Renal pelvis (tissue), 12 donors: ENCODE measurements at places on chromosomes 7 and 10. TPM values are rescaled to one million over a fixed set of nuclear protein-coding genes. Genes with fewer than 3 reads are reported as not detected.

DNA sequence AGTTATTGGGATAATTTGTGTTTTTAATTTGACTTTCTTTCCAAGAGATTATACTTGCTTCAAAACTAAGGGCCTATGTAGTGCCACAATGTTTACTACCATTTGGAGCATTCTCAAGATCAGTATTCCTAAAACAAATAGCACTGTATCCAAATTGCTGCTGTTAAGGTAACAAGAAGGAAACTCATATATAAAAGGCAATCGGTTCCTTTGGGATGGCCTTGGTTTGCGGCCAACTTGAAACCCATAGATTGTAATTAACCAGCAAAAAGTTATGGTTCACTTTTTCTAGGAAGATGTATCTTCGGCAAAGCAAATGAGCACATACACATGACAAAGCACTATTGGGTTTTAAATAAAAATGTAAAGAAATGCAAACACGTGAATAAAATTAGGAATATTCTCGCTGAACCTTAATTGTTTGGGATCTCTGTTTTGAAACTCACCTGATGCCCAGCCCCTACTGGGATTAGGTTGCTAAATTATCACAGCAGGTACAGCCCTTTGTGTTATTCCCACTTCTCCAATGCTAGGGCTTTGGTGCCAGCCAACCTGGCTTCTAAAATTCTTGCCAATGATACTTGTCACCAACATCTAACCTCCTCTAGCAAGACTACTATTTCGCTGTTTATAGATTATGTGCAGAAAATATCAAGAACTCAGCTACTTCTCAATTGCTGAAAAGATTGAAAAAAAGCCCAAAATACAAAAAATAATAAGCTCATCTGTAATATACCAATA is 16.0 kb downstream of the CDNF start:
- no peak for DNase-seq

- DNase-seq, result peak; percentile 88
Observed at GRCh38 chr10:124701435-124701834, 42.7 kb downstream of the FAM53B start.

DNA sequence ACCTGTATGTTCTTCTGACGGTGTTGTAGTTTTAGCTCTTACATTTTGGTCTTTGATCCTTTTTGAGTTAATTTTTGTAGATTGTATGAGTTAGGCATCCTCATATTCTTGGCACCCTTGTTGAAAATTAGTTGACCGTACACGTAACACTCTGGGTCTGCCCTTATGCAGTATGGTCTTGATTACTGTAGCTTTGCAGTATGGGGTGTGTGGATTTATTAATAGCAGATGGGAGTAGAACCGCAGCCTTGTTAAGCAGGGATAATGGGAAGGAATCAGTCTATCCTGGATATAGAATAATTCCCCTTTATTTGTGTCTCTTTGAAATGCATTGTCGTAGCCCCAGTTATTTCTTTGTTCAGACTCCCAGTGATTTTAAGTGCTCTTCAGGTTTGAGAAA is 95.5 kb downstream of the UBE3C start:
- DNase-seq, result no peak

GRCh38 chr7:137235434-137235833 is 108.1 kb downstream of the PTN start:
- no peak for DNase-seq

DNA sequence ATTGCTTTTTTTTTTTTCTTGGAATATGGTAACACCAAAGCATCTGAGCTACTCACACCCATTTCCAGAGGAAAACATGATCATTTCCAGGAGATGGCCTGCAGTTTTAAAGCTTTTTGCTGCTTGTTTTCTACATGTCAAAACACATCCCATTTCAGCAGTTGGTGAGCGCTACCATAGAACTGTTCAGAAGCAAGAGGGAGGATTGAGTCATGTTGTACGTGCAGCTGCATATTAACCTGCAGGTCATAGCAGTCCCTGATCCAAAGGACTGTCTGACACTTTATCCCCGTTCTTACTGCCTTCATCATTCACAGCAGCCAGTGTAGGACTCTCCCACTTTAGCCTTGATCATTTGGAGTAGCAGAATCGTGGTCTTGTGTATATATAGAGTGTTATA is 124.6 kb downstream of the AUTS2 start:
- no peak for DNase-seq

GRCh38 chr10:84531396-84531795 is 203.0 kb downstream of the CCSER2 start:
- DNase-seq, result no peak

DNA sequence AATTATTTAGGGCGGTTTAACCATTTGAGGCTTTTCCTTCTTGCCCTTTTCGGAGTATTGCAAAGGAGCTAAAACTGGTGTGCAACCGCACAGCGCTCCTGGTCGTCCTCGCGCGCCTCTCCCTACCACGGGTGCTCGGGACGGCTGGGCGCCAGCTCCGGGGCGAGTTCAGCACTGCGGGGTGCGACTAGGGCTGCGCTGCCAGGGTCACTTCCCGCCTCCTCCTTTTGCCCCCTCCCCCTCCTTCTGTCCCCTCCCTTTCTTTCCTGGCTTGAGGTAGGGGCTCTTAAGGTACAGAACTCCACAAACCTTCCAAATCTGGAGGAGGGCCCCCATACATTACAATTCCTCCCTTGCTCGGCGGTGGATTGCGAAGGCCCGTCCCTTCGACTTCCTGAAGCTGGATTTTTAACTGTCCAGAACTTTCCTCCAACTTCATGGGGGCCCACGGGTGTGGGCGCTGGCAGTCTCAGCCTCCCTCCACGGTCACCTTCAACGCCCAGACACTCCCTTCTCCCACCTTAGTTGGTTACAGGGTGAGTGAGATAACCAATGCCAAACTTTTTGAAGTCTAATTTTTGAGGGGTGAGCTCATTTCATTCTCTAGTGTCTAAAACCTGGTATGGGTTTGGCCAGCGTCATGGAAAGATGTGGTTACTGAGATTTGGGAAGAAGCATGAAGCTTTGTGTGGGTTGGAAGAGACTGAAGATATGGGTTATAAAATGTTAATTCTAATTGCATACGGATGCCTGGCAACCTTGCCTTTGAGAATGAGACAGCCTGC is 3.1 kb downstream of the FZD1 start:
- DNase-seq, result no peak

DNA sequence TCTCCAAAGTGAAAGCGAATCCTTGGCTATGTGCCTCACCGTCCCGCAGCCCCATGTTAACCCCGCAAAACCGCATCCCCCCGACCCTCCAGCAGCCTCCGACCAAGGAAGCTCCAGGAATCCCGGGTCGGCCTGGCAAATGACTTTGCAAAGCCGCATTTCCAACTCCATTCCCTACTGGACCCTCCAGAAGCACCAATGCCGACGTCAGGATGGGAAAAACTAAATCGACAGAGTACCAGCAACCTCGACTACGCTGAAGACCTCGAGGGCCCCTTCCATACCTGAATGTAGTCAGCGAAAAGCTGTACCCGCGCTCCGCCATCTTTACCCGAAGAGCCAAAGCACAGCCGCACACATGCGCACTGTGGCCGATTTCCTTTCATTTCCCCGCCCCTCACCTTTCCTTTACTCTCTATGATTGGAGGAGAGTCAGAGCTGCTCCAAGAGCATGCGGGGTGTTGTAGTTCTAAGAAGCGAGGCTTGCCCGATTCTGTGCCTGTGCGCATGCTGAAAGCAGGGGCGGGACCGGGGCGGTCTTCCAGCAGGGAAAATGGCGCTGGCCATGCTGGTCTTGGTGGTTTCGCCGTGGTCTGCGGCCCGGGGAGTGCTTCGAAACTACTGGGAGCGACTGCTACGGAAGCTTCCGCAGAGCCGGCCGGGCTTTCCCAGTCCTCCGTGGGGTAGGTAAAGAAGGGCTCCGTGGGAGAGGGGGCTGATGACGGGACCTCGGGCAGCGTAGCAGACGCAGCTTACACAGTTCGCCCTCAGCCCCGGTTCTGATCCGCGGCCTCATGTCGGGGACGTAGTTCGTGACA is at the start of the genes MRPL32 and PSMA2:
Gene MRPL32 (plus strand): TSS at position 543 of the 818 bp plus-strand sequence. CDS start 11 bp downstream, at position 554.
Gene PSMA2 (minus strand): TSS at position 341 of the 818 bp plus-strand sequence. CDS start 16 bp downstream, at position 325.
- DNase-seq, result peak; percentile 98

- peak; percentile 22 for DNase-seq
Observed at GRCh38 chr7:11833431-11833830, 1.4 kb upstream of the THSD7A start.

DNA sequence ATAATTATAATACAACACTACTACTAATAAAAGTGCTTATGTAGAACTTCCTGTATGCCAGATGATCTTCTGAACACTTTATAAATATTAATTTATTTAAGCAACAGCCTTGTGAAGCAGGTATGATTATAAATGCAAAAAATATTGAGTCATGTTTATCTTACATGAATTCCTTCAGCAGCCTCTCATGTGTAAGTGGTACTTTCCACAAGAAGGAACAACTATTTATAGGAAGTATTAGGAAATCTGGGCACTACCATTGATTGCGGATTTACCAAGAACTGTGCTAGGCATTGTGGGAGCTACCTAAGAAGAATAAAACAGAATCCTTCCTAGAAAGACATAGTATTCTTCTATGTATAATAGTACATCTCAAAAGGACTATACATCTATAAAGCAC is 10.7 kb upstream of the STEAP4 start:
- no peak for DNase-seq

GRCh38 chr7:29087840-29088170 is 58.5 kb downstream of the CPVL start:
- peak; percentile 68 for DNase-seq

- DNase-seq, result no peak
Observed at GRCh38 chr10:72133517-72133916, 45.2 kb upstream of the SPOCK2 start.

GRCh38 chr7:13421776-13422175 is 567.7 kb downstream of the ETV1 start:
- no peak for DNase-seq

DNA sequence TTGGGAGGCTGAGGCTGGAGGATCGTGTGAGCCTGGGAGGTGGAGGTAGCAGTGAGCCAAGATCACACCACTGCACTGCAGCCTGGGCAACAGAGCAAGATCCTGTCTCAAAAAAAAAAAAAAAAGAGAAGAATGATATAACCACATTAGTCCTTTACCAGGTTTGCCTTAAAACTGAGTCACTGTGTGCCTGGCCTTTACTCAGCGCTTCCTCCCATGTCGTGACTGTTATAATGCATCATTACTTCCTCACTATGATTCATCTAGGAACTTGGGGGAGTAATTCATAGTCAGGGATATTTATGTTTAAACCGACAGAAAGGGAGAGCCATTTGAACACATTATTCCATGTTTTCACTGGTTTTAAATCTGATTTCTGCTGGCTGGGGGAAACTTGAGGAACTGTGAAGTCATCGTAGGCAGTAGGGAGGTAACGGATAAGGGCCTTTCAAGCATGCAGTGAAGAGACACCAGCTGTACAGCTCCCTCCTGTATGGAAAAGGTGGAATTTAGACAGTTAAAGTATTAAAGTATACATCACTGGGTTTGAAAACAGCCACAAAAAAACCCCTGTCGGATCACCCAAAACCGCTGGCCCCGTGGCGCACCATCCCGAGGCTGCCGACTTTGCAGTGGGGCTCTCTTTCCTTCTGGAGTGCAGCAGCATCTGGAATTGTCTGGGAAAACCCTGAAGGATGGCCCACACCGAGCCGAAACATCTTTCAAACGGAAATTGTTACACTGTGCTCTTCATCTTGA is 119.8 kb downstream of the NKX6-2 start:
- DNase-seq, result no peak

Gene MYL10
- 0.30 TPM for polyA plus RNA-seq

Gene SYT15
- 12.1 TPM for polyA plus RNA-seq

Gene NOBOX
- not detected for polyA plus RNA-seq

Gene PRKG1
- polyA plus RNA-seq, result 12.2 TPM

Gene SORCS3
- 4.8 TPM for polyA plus RNA-seq

Gene GALNT11
- 126 TPM for polyA plus RNA-seq
